ENCODE measurements at places on chromosomes 7 and 10.
A peak's percentile ranks its signal among the peaks of the same experiment; 100 is the strongest.

DNA sequence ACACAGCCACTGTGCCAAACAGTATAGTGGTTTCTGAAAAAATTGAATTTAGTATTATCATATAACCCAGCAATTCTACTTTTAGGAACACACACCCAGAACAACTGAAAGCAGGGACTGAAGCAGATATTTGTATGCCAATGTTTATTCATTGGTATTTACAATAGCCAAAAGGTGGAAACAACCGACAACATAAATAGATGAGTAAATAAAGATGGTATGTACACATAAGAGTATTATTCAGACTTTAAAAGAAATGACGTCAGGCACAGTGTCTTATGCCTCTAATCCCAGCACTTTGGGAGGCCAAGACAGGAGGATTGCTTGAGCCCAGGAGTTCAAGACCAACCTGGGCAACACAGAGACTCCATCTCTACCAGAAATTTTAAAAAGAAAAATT, 7.2 kb downstream of the CDCA7L start:
- no peak for DNase-seq

- peak; percentile 51 for DNase-seq
These were observed 903 bp upstream of the KCNMA1 start for GRCh38 chr10:77638321-77639101.

DNA sequence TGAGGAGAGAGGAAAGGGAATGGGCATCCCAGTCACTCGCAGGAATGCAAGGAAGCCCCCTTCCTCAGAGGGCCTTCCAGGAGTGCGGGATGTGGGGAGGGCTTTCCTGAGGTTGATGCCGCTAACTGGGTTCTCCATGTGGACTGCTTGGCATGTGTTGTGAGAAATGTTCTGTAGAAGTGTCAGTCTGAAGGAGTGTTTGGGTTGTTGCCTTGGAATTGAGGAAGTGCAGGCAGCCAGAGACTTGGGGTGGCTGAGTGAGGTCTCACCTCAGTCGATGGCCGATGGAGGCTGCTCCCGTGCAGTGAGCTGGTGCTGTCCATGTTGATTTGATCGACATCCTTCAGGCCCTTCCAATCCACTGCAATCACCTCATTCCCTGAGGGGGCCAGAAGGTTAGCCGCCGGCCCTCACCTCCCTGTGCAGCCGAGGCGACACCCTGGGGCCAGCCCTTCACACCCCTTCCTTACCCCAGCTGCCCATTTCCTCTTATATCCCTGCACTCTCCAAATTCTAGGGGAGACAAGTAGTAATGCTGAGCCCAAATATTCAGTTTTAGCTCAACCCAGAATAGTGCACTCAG, 2.7 kb downstream of the FAM131B start:
- no peak for DNase-seq

GRCh38 chr7:924541-925231, 29.8 kb downstream of the ADAP1 start:
- peak; percentile 34 for DNase-seq

- no peak for DNase-seq
These were observed 772 bp downstream of the HDAC9 start for GRCh38 chr7:18496341-18496700.

DNA sequence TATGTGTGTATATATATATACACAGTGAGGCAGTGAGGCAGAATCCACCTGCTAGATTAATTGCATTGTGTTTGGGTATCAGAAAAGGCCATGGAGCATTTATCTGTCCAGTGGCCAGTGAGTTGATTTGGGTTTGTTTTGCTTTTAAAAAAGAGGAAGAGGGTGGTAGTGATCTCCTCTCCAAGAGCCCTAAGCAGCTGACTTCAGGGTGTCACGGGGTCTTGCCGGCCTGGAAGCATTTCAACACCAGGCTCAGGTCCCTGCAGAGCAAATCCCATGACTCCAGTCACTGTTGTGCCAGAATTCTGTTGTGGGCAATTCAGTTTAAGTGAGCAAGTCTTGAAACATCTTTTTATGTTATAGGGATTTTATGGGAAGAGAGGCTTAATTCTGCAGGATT, 30.6 kb upstream of the GPNMB start:
- DNase-seq: no peak

DNA sequence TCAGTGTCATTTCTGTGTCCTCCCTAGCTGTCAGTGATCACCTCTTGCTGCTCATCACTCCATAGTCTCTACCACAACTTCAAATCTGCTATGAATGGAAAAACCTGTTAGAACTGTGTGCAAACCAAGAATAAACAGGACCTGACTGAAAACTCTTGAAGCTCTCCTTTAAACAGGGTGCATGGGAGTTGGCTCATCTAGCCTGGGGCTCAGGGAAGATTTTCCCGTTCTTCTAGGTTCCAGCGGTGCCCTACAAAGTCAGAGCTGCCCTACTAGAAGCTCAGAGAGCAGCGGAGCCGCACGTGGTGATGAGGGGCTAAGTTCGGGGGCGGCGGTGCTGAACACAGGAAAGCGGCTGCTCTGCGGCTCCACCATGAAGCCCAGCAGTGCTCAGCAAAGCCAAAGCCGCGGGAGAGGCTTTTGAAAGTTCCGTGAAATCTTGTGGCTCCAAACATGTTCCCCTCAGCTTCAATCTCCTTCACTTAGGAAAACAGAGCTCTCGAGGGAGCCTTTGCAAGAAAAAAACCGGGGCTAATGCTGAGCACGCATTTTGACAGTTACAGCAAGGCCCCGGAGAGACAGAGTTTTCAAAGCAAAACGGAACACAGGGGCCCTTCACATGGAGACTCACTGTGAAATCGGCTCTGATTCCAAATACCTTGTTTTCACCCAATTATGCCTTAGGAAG, 30.5 kb downstream of the RGS10 start:
- no peak for DNase-seq

DNA sequence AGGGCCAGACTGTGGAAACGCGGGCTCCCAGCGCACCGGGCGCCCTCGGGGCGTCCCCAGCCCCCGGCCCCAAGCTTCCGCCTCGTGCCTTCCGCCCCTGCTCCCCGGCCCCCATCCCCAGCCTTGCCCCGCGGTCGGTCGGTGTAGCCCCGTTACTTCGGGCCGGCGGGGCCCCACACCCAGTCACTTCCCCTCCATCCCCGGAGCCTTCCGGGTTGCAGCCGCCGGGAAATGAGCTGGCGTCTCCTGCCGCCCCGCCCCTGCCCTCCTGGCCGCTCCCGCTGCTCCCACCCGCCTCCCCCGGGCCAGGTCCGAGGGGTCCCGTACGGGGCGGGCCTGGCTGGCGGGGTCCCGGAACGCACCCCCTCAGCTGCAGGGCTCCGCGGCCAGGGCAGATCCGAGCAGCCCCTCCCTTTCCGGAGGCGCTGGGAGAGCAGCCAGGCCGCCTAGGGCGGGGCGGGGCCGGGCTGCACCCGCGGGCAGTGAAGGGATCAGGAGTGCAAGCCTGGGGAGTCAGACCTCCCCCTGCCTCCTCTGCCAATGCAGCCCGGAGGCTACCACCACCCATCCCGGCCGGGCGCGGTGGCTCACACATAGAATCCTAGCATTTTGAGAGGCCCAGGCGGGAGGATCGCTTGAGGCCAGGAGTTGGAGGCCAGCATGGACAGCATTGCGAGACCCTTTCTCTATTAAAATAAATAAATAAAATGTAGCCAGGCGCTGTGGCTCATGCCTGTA, 709 bp downstream of the ARPC1B start:
- DNase-seq: peak; percentile 84

- no peak for DNase-seq
These were observed 134.3 kb downstream of the ARL4A start for GRCh38 chr7:12821746-12822145.

DNA sequence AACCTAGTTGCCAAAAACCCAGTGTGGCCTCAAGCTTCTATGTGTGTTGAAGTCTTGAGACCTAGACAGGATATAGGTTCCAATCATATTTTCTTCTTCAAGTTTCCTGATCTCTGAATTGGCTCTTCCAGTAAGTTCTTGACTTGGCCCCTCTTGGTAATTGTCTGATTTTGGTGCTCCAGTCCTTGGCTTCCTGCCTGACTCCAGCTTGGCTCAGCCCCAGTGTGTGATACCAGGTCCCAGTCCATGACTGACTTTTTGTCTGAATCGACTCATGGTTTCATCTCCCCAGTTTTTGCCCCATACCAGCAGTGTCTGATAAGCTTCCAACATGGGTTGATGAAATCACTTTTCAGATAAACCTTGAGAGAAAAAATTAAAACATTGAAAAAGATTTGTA, 72.3 kb downstream of the FAS start:
- DNase-seq: peak; percentile 57

GRCh38 chr10:58028597-58029366, 238.9 kb downstream of the IPMK start:
- peak; percentile 94 for DNase-seq

GRCh38 chr7:115116773-115117715, 195.2 kb downstream of the MDFIC start:
- DNase-seq: no peak

GRCh38 chr10:3805791-3806461, 20.9 kb upstream of the KLF6 start:
- DNase-seq: peak; percentile 99

DNA sequence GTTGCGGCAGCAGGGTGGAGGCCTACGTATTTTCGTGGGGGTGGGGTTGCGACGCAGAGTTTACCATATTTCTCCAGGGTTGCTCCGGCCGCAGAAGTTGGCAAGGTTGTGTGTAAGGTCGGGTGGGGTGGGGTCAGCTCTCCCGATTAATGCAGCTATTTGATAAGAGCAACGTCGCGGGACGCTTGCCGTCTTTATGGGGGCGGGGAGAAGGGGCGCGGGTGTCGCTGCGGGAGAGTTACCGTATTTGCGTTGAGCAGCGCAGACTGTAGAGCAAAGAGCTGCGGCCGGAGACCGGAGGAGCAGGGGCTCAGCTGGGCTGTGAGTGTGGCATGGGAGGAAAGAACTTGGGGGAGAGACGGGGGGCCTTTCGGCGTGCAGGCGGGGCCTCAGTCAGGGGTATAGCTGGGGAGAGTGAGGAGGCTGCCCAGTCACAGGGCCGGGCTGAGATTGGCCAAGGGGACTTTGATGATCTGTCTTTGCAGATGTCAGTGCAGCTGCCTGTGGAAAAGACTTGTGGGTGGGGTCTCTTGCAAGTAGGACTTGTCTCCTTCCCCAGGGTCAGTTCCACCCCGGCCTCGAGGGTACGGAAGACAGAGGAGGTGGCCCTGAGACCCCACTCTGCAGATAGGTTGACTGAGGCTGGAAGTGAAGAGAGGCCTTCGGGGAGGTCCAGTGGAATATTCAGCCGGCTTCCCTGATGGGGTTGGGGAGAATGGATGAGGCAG, 26.6 kb downstream of the ZNF775 start:
- DNase-seq: no peak

- DNase-seq: no peak
These were observed 73.4 kb downstream of the SORCS1 start for GRCh38 chr10:107091126-107091525.

GRCh38 chr7:44131173-44132029, 8.1 kb upstream of the POLD2 start:
- no peak for DNase-seq

GRCh38 chr7:50262916-50263690, 41.4 kb upstream of the IKZF1 start:
- no peak for DNase-seq

- no peak for DNase-seq
These were observed 239.9 kb downstream of the CSTF2T start for GRCh38 chr10:51459476-51459875.

- DNase-seq: no peak
These were observed 22.6 kb downstream of the SGPL1 start for GRCh38 chr10:70838270-70838805.

GRCh38 chr7:7054252-7054830, 128.0 kb upstream of the C1GALT1 start:
- no peak for DNase-seq

DNA sequence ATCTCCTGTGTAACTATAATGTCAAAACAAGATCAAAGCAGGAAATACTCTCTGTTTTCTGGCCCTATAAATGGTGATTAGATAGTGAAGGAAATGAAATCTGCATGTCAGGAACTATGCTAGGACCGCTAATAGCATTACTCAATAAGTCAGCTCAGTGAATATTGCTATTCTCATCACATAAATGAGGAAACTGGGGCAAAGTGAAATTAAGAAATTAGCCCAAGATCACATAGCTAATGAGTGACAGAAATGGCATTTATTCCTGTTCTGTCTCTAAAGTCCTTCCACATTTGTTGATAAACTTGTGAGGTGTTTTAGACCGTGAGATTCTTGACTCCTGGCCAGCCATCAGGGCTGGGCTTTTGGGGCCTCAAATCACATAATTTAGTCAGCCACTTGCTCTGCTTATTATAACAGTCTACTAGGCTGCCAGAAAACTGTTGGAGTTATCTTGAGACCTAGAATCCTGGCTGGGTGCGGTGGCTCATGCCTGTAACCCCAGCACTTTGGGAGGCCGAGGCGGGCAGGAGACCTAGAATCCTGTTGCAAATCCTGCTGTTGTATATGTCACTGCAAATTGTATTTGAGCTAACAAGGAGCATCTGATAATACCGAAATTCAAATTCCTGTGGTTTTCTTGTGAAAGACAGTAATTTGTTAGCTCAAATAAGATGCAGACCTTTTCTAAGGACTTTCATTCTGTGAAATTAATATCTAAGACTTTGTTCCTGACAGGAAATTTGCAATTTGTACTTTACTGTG, 66.5 kb upstream of the SHTN1 start:
- peak; percentile 19 for DNase-seq

DNA sequence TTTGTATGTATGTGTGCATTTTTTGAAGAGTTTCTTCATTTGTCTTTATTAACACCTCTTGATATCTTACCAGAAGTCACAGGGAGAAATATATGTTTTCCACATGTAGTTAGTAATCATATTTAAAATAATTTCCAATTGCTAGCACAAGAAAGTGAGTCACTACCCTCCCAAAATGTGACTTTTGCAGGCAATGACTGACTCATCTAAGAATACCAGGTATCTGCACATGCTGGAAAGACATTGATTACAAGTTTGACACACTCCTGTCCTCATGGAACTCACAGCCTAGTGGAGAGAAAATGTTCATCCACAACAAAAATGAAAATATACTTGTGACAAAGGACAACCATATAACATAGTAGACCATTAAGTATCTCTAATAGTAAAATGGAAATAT, 82.9 kb downstream of the SEMA3D start:
- DNase-seq: peak; percentile 25

- no peak for DNase-seq
These were observed 121.1 kb downstream of the AOAH start for GRCh38 chr7:36602934-36603887.

GRCh38 chr7:45089341-45089891, 647 bp upstream of the NACAD start:
- peak; percentile 45 for DNase-seq

DNA sequence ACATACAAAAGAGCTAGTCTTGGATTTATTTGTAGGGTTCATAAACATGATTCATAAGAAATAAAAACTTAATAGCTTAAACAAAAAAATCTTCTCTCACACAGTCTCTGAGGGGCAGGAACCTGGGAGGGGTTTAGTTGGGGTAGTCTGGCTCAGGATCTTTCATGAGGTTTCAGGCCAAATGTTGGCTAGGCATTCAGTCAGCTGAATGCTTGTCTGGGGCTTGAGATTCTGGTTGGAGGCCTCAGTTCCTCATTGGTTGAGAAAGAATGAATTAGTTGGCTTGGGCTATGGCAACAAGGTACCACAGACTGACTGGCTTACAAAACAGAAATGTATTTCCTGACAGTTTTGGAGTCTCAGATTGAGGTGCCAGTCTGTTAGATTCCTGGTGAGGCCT, 74.3 kb downstream of the ANKRD7 start:
- DNase-seq: no peak

All from cardiac fibroblast (primary cell).